ENCODE measurements at places on chromosomes 3 and 15.

- DNase-seq = no peak
Measured at GRCh38 chr15:88535607-88536313, 10.7 kb downstream of the DET1 start.

DNA sequence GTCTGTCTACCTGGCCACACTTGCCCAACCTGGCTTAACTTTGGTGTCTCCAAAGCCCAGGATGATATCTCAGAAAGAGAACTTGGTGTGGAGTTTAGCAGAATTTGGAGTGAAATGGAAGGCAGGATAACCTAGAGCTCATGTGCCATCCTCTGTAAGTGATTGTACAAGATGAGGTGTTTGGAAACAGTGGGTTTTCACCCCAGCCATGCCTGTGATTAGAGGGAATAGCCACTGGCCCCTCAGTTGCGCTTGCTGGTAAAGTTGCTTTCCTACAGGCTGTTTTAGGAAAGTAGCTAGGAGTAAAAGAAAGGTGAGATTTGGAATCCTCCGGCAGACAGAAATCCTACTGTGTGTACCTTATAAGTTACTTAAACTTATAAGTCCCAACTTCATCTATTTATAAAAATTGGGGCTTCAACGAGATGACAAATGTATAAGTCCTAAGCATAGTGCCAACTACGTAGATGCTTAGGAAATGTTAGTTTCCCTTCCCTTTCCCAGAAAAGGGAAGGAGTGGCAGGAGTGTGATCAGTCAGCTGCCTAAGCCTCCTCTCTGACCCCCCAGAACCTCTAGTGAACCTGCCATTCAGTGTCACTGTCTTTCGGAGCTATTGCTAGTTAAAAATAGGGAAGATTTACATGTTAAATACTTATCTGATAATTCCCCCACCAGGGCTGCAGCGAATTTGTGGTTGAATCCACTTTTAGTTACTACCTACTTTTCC lies 13.4 kb upstream of the BMF start:
- no peak for DNase-seq

GRCh38 chr3:19030522-19030839 lies 117.8 kb upstream of the KCNH8 start:
- no peak for DNase-seq

GRCh38 chr3:148828136-148828690 lies 602 bp downstream of the CPB1 start:
- no peak for DNase-seq

GRCh38 chr15:36529296-36530011 lies 50.0 kb upstream of the CDIN1 start:
- no peak for DNase-seq

DNA sequence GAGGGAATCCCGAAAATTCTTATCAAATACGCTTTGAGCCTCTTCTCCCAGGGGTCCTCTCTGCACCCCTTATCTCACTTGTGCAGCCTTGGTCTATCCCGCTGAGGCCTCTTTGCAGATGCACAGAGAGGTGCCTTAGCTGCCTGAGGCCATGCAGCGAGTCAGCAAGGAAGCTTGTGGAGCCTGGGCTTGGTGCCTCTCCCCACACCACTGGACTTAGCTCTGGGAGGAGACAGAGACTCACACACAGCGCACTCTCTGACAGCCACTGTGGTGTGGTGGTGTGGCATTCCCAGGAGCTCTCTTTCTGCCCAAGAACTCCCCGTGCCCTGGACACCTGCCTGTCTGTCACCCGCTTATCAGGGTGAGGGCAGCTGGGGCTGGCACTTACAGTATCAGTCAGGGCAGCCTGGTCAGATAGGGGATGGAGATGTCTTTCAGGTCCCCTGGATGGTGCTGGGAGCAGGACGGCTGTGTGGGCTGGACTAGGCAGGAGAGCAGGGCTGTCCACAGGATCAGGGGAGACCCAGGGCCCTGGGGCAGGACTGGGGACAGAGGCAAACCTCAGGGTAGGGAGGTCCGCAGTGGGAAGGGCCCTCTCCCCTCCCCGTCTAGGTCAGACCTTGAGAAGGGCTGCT lies 10.2 kb upstream of the LINGO1 start:
- no peak for DNase-seq

GRCh38 chr3:60316121-60316797 lies 935.0 kb downstream of the FHIT start:
- DNase-seq = no peak

GRCh38 chr3:31777887-31778286 lies 203.2 kb downstream of the OSBPL10 start:
- DNase-seq = no peak

GRCh38 chr3:108407886-108408285 lies 102.5 kb downstream of the MYH15 start:
- DNase-seq = no peak

GRCh38 chr3:127115691-127116351 lies 77.1 kb upstream of the PRR23E start:
- DNase-seq = no peak

GRCh38 chr3:164230385-164231094 lies 847.8 kb downstream of the SI start:
- no peak for DNase-seq

DNA sequence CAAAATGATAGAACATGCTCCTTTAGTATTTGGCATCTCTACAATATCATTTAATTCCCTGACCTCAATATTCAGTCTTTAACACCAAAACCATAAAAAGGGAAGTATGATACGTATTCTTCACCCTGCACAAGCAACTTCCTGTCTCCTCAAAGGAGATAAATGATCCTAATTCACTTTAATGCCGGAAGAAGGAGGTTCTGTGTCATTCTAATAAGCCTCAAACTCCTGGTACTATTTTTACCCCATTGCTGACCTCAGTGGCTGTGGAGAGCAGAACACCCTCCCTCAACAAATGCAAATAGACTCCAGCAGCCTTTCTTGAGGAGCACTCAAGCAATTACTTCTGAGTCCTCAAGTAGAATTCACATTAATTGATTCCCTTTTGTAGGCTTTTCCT lies 173.3 kb downstream of the TMEM108 start:
- DNase-seq = peak; percentile 92

DNA sequence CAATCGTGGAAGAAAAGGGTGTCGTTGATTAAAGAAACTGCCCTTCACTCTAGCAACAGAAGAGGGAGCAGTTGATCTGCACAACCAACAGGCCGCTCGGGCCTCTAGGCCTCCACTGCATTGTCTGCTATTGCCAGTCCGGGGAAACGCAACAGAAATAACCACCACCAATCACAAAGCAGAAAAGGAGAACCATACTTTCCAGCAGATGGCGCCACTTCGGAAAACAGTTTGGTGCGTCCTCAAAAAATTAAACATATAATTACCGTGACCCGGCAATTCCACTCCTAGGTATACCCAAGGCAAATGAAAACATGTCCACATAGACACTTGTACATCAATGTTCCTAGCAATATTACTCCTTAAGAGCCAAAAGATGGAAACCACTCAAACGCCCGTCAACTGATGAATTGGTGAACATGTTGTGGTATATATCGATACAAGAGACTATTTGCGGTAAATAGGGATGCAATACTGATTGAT lies 154.1 kb downstream of the TJP1 start:
- peak; percentile 87 for DNase-seq

DNA sequence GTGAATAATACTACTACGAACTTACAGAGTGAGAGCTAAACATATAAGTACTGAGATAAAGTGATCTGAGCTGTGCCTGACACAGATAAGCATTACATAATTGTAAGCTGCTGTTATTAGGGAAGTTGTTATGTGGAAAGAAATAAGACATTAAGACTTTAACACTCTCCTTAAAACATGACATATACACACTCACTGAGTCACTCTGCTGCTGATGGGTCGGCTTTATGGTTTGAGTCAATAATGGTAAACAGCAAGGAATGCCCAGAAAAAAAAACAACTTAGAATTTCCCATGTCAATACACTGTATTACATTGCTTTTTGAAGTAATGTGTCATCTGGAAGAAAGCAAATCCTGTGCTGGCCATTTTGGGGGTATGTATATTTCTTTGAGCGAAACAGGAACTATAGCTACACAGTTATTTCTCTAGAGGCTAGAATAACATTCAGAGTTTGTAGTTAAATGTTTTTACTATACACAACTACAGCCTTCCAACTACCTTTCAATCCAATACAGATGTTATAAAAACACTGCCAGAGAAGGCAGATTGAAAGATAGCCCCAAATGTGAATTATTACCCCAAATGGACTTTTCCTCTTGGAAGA lies 22.8 kb upstream of the SPRED1 start:
- DNase-seq = no peak

- DNase-seq = peak; percentile 18
Measured at GRCh38 chr15:65377105-65377975, 462 bp downstream of the IGDCC3 start.

GRCh38 chr15:65312400-65312916 lies 8.0 kb downstream of the RNU5B-1 start:
- no peak for DNase-seq

DNA sequence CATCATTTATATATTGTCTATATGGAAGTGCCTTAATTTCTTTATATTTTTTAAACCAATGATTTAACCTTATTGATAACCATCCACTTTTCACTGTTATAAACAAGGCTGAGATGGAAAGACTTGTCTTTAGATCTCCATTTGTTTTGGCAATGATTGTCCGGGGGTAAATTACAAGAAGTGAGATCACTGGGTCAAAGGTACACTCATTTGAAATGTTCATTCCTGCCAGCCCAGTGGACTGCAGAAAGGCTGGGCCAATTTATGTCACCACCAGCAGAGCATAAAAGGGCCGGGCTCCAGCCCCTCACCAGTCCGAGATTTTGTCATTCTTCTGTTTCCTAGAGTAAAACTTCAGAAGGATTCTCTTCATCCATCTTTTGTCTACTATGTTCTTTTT lies 93.6 kb upstream of the NEO1 start:
- DNase-seq = no peak

DNA sequence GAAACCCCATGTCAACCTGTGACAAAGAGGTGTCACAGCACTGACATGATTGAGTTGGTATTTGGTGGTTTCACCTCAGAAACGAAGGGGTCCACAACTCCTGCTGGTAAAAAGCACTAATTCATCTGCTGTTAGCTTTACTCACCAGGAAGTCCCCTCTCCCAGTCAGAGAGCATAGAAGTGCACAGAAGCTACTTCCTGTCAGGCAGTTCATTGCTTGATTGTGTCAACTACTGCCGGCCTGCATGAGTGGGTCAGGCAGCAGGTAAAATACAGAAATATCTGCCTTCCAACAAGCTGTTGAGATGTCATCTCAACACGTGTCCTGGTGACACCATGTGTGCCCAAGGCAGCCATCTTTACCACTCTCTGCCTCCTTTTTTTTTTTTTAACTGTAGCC lies 596.6 kb upstream of the NR2F2 start:
- DNase-seq = peak; percentile 15
